Heart left ventricle (tissue), 16 donors: ENCODE measurements at places on chromosomes 6 and 20. TPM values are rescaled to one million over a fixed set of nuclear protein-coding genes. Genes with fewer than 3 reads are reported as not detected.

- H3K4me1 ChIP-seq, result peaks cover 8% of the 10 kb centered on the region
- no peak overlapping the region for H3K27ac ChIP-seq
- DNase-seq, result no peak
- no peaks in the 10 kb centered on the region for H3K27me3 ChIP-seq
- no peak overlapping the region for H3K4me3 ChIP-seq
These were observed 169.2 kb downstream of the BTBD9 start for GRCh38 chr6:38470548-38470947.

DNA sequence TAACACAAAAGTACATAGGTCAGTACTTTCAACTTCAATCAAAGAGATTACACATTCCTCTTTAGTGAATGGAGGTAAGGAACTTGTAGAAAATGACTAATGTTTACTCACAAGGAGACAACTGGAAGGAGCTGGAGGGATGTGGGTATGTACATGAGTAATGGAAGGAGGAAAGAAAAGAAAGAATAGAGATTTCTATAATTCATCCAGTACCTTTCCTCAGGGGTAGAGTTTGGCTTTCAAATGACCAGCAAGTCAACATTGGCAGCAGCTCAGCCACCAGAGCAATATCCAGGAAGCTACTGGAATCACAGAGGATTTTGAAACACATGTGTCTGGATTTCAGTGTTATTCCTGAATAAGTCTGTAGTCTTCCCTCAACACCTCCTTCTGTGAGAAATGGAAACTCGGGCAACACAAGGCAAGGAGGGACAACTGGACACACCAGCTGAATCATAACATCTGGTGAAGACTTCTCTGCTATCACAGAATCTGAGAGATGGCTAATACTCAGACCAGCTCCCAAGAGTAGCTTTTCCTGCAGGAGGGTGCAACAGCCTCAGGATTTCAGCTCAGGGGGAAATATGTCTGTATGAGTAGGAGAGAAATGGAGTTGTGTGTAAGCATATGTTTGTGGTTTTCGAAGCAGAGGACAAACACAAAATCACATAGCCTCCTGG, 98.8 kb downstream of the HAO1 start:
- DNase-seq, result no peak
- H3K27ac ChIP-seq, result peak overlapping the region; percentile 2
- H3K4me3 ChIP-seq, result no peak overlapping the region
- H3K27me3 ChIP-seq, result no peaks in the 10 kb centered on the region
- H3K4me1 ChIP-seq, result no peaks in the 10 kb centered on the region

DNA sequence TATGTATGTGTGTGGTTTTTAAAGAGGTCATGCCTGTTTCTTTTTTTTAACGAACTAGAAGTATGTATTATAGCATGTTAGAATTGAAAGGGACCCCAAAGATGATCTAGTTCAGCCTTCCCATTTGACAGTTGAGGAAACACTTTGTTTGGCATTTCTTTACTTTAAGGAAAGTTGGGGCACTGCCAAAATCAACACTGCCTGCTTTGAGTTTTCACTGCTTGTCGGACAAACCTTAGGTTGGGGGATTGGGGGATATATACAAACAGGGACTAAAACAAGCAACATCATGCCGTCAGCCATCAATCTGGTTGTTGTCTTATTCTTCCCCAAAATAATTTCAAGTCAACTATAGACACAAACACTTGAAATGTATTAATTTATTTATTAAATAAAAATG, 14.1 kb upstream of the CALHM6 start:
- H3K27me3 ChIP-seq, result no peaks in the 10 kb centered on the region
- H3K27ac ChIP-seq, result no peak overlapping the region
- no peak for DNase-seq
- no peaks in the 10 kb centered on the region for H3K4me1 ChIP-seq
- H3K4me3 ChIP-seq, result no peak overlapping the region

GRCh38 chr6:134074151-134075055, 22.0 kb upstream of the SLC2A12 start:
- H3K36me3 ChIP-seq, result no peaks in the 10 kb centered on the region
- no peaks in the 10 kb centered on the region for H3K27me3 ChIP-seq
- H3K4me1 ChIP-seq, result no peaks in the 10 kb centered on the region
- H3K4me3 ChIP-seq, result no peak overlapping the region

DNA sequence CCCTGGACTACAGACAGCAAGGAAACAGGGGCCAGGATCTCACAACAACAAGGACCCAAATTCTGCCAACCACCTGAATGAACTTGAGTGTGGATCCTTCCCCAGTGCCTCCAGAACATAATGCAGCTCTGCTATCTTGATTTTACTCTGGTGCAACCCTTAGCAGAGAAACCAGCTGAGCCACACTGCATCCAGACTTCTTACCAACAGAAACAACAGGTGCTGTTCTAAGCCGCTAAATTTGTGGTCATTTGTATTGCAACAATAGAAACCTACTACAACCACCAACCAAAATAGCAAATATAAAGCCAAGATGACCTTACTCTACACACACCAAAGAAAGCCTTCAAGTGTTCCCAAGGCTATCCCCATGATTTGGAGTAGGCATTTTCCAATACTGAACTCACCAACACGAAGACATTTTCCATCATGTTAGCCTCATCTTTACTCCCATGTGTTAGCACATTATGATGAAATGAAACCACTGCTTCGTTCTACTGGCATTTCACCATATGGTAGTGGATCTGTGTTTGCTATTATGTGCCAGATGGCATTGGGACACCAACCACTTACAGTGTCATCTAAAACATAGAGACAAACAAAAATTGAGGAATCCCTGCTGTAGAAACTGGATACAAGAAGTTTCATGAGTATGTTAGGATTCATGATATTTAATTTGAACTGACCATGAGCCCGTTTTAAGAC, 249.8 kb upstream of the ID4 start:
- no peaks in the 10 kb centered on the region for H3K27me3 ChIP-seq
- no peaks in the 10 kb centered on the region for H3K4me1 ChIP-seq
- H3K4me3 ChIP-seq, result no peak overlapping the region
- H3K27ac ChIP-seq, result no peak overlapping the region

The KDM1B gene
- total RNA-seq, result 16.0 TPM
